ENCODE measurements at places on chromosomes 7 and 10. TPM values are rescaled to one million over a fixed set of nuclear protein-coding genes. Genes with fewer than 3 reads are reported as not detected.

TMEM213 gene
- polyA plus RNA-seq = not detected

- DNase-seq = no peak
These were observed 169.4 kb downstream of the ARHGAP12 start for GRCh38 chr10:31759124-31759798.

HTR5A gene
- not detected for polyA plus RNA-seq

GDF10 gene
- polyA plus RNA-seq = not detected

EBLN1 gene
- polyA plus RNA-seq = not detected

NANOS1 gene
- 2.1 TPM for polyA plus RNA-seq

DNA sequence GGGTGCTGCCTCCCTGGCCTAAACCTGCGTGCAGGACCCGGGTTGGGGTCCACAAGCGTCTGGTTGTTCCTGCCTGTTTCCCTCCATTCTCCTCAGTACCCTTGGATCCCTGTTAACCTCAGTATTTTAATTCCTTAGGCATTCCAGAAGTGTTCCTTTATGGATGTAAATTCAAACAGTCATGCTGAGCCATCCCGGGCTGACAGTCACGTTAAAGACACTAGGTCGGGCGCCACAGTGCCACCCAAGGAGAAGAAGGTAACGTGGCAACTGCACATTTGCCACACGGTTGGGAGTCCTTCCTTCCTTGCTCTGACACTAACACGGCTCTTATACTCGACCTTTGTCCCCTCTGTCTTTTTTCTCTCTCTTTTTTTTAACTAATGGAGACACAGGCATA lies 187.1 kb downstream of the ARHGAP21 start:
- DNase-seq = no peak

CPA4 gene
- polyA plus RNA-seq = 423 TPM

GRCh38 chr10:78905957-78906308 lies 162.8 kb upstream of the ZMIZ1 start:
- no peak for DNase-seq

GRCh38 chr10:80599424-80599847 lies 61.7 kb downstream of the SH2D4B start:
- DNase-seq = peak; percentile 21

DNA sequence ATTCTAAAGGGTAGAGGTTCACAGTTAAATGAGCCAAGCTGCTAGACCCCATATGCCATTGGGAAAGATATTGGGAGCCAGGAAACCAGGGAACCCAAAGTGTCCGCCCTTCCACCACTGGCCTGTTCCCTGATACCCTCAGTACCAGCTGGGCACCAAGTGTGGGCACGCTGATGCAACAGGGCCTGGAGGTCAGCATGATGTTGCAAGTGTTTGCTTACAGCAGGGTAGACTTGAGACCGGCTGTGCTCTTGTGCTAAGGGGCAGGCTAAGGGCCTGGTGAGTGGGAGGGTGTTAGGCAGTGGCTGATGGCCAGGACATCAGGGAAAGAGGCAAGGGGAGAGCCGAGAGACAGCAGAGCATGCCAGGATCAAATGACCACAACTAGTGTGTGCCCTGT lies 21.0 kb upstream of the MYL7 start:
- DNase-seq = no peak

CALML5 gene
- polyA plus RNA-seq = 11.4 TPM

IFT22 gene
- polyA plus RNA-seq = 28.3 TPM

TAC1 gene
- not detected for polyA plus RNA-seq

C10orf105 gene
- polyA plus RNA-seq = not detected

- DNase-seq = no peak
These were observed 6.2 kb downstream of the ZNF775 start for GRCh38 chr7:150385302-150385723.

- DNase-seq = no peak
These were observed 22.7 kb downstream of the ZNF22 start for GRCh38 chr10:45023426-45023825.

ADIRF gene
- polyA plus RNA-seq = 157 TPM

- DNase-seq = no peak
These were observed 4.6 kb upstream of the TBC1D12 start for GRCh38 chr10:94397549-94398370.

DNA sequence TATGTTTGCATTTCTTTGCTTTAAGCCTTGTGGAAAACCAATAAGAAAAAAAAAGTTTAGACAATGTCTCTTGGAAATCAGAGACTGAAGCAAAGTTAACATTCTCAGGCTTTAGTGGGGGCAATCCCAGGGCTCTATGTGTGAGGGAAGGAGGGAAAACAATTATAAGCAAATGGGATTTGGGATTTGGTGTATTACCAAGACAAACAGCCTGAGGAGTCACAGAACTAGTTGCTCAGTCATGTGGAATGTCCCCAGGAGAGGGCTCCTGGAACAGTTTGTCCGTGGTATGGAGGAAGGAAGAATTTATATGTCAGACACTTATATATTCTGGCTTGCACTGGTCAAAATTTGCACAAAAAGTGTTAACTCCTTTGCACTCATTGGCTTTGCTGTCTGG lies 562.9 kb upstream of the TPK1 start:
- DNase-seq = no peak

- no peak for DNase-seq
These were observed 1.5 kb downstream of the FAM13C start for GRCh38 chr10:59360605-59361405.

GRCh38 chr7:55469271-55469681 lies 103.0 kb downstream of the VOPP1 start:
- no peak for DNase-seq

FXYD4 gene
- not detected for polyA plus RNA-seq

DNA sequence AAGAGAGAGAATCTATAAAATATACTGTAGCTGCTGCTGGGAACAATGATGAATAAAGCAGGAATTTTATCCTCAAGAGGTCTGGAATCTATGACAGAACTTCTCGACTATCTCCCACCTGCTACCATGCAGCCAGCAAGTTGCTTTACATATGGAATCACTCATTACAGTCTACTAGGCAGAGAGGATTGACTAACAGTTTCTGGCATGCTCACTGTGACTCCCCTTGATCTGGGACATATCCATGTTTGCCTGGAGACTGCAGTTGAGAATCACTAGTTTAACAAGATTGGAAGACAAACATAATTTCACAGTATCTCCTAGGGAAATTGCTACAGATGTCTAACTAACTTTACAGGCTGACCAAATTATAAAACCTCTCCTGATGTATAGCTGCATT lies 13.3 kb downstream of the GPR37 start:
- no peak for DNase-seq

DNA sequence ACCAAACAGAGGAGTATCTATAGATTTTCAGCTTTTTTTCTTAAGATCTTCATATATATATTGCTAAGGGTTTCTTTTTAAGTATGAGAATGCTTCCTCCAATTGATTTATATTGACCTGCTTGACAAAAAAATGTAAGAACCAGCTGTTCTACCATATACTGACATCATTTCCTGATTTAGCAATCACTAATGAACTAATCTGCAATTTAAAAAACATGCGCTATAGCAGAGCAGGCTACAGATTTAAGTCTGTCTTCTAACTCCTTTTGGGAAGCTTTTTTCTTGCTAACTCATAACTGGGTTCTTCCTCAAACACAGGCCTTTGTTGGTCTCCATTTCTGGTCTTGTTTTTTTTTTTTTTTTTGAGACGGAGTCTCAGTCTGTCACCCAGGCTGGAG lies 33.2 kb downstream of the ABCC2 start:
- no peak for DNase-seq

KCP gene
- not detected for polyA plus RNA-seq

- no peak for DNase-seq
These were observed 25.9 kb downstream of the TRDMT1 start for GRCh38 chr10:17175551-17175950.

GRCh38 chr7:127208351-127208750 lies 44.4 kb downstream of the GRM8 start:
- DNase-seq = no peak

GRCh38 chr10:93493162-93493561 lies 3.2 kb upstream of the CEP55 start:
- no peak for DNase-seq

SPDYE2 gene
- polyA plus RNA-seq = not detected

GRCh38 chr7:114785496-114785895 lies 136.4 kb upstream of the MDFIC start:
- DNase-seq = no peak

PSD gene
- 0.10 TPM for polyA plus RNA-seq

DNA sequence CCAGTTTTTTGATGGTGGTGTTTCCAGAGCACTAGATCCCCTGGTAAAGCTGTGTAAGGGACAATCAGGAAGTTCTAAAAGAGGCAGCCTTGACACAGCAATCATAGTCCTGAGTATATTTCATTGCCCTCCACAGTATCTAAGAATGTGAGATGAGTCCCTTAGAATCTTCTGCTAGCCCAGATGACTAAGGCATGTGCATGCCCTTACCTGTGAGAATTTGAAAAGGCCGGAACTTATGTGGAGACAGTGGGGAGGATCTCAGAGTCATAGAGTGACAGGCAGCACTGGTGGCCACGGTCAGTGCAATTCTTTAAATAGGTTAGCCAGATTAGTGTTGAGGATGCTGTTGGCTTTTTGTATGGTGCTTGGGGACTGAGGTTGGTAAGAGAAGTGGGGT lies 361.4 kb upstream of the VSTM2A start:
- DNase-seq = peak; percentile 23

GRCh38 chr7:3107228-3107763 lies 63.6 kb upstream of the CARD11 start:
- no peak for DNase-seq

NYAP1 gene
- 0.16 TPM for polyA plus RNA-seq

Data from keratinocyte (primary cell).